ENCODE measurements at places on chromosomes 3 and 15.

GRCh38 chr15:95812491-95812890, 518.0 kb upstream of the NR2F2 start:
- H3K4me3 ChIP-seq = no peak overlapping the region
- no peaks in the 10 kb centered on the region for H3K36me3 ChIP-seq
- DNase-seq = no peak
- no peak overlapping the region for H3K27ac ChIP-seq
- no peaks in the 10 kb centered on the region for H3K27me3 ChIP-seq

DNA sequence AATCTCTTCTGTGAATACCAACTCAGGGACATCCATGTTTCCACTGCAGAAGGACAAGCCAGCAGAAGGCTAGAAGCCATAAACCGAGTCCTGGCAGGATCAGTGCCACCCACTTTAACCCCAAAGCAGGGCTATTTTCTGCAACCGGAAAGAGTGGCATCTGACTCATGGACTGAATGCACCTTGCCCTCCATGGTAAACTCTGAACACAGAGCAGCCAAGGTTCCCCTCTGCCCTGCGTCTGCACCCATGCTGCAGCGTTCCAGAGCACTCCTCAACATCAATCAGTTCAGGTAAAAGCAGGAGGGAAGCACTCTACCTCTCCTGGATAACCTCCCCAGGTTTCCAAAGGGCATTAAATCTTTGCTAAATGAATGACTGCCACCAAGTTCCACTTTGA, 801 bp upstream of the NGRN start:
- peaks cover 12% of the 10 kb centered on the region for H3K36me3 ChIP-seq
- DNase-seq = no peak
- H3K4me3 ChIP-seq = peak overlapping the region; percentile 74
- peaks cover 36% of the 10 kb centered on the region for H3K4me1 ChIP-seq
- H3K27me3 ChIP-seq = no peaks in the 10 kb centered on the region

DNA sequence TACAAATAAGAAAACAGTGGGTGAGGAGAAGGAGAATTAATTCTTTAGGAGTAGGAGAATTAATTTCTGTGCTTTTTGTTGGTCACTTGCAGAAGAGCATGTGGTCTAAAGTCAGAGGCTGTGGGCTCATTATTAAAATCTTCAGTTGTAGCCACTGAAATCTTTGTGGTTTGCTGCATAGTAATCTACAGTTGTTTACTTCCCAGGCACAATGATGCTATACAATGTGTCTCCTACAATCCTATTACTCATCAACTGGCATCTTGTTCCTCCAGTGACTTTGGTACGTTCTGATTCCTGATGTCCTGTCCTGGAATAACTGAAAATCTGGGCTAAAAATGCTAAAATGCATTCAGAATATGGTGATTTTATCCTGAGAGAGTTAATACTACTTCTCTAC, 21.0 kb downstream of the IFT122 start:
- H3K27ac ChIP-seq = no peak overlapping the region
- H3K4me3 ChIP-seq = no peak overlapping the region
- H3K36me3 ChIP-seq = no peaks in the 10 kb centered on the region
- DNase-seq = no peak
- no peaks in the 10 kb centered on the region for H3K27me3 ChIP-seq

DNA sequence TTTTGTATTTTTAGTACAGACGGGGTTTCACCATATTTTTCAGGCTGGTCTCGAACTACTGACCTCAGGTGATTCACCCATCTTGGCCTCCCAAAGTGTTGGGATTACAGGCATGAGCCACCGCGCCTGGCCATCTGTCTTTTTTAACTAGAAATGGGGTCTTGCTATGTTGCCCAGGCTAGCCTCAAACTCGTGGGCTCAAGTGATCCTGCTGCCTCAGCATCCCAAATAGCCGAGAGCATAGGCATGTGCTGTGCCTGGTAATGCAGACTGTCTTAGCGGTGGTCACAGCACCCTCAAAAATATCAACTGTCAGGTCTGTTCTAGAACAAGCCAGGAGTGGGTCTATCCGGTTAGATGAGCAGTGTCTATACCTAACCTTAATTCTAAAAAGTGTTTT, 48.2 kb downstream of the SPATA12 start:
- no peak overlapping the region for H3K4me3 ChIP-seq
- no peak for DNase-seq
- H3K27me3 ChIP-seq = no peaks in the 10 kb centered on the region
- H3K36me3 ChIP-seq = peaks cover 48% of the 10 kb centered on the region
- no peaks in the 10 kb centered on the region for H3K4me1 ChIP-seq
- no peak overlapping the region for H3K27ac ChIP-seq

- H3K4me3 ChIP-seq = no peak overlapping the region
- no peaks in the 10 kb centered on the region for H3K27me3 ChIP-seq
Observed at GRCh38 chr15:99630607-99631131, 64.9 kb downstream of the MEF2A start.

All from sigmoid colon (tissue), 7 donors.